NCI-H510A treated with DMSO at 0.1 percent for 48 hours (cell line): ENCODE measurements at places on chromosomes 4 and X.
A peak's percentile ranks its signal among the peaks of the same experiment; 100 is the strongest.

DNA sequence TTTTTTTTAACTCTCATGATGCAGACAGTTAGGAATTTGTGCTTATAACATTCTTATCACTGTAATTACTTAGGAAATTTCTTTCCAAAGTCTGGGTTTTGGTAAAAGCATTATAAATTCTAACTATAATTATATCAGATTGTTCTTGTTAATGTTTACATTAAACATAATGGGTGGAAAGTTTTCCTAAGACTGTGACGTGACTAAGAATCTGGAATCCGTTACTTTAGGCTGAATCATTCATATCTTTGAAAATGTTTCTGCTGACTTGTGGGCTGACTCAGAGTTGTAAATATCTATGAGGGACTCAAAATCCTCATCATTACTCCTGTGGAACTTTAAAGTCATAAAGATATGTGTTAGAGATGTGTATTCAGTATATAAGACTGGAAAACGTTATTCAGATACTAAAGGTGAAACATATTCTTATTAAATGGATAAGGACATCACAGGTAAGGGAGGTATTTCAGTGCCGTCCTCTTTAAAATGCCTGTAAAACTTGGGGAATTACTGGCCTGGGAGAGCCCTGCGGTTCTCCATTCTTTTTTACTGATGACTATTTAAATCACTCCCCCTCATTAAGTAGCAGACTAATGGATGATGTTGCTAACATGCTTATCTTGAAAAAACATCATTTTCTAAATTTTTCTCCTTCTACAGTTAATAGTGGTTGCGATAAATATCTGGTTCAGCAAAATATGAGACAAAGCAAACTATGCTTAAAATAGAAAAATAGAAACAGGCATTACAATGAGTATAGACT lies 159.0 kb downstream of the DCLK2 start:
- DNase-seq = no peak

DNA sequence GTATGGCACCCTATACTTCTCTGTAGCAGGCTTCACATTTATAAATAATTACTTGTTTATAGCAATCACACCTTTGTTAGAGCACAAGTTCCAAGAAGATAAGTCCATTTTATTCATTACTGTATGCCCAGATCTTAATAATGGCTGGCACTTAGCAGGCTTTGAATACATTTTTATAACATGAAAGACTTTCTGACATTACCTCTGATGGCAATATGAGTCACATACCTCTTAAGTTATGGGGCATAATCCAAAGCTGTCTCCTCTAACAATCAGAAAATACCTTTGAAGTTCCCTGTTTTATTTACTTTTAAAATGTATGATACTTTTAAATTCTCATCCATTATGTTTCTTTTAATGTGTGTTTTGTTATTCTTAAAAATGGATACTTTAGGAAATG lies 12.2 kb downstream of the SCRG1 start:
- DNase-seq = no peak

- DNase-seq = peak; percentile 34
These were observed 384.3 kb upstream of the ACTRT1 start for GRCh38 chrX:128436397-128437103.

DNA sequence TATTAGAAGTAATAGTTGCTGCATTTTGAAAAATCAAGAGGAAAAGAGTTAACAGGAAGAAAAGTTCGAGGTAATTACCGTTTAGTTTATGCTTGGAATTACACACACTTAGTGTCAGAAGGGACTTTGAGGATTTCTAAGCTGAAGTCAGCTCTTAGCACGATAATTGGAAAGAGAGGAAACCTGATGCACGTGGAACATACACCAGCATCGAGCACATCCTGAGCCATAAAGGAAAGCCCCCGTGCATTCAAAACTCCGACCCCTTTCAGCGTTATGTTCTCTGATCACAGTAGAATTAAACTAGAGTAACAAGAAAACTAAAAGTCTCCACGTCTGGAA lies 400 bp upstream of the PAQR3 start:
- DNase-seq = peak; percentile 82

DNA sequence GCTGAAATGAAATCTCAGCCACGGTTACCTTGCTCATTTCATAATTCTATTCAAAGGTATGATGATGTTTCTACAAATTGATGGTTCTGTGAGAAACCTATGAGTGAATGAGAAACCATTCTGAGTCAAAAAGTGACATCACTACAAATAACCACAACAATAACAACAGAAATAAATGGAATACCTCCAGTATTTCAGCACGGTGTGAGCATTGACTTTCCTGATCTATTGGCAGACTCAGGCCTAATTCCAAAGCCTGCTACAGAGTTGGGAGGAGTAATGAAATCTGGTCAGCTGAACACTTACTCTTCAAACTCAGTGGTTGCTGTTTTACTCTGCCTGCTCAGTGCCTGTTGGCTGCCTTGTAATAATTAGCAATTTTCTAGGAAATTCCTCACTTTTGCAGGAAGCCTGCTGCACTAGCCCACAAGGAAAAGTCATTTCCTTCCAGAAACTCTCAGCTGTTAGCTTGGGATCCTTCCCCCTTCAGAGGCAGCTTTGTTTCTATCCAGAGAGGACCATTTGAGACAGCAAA lies 18.8 kb upstream of the SYNPO2 start:
- no peak for DNase-seq

- DNase-seq = no peak
These were observed 958 bp upstream of the UGT2B7 start for GRCh38 chr4:69095301-69095731.

DNA sequence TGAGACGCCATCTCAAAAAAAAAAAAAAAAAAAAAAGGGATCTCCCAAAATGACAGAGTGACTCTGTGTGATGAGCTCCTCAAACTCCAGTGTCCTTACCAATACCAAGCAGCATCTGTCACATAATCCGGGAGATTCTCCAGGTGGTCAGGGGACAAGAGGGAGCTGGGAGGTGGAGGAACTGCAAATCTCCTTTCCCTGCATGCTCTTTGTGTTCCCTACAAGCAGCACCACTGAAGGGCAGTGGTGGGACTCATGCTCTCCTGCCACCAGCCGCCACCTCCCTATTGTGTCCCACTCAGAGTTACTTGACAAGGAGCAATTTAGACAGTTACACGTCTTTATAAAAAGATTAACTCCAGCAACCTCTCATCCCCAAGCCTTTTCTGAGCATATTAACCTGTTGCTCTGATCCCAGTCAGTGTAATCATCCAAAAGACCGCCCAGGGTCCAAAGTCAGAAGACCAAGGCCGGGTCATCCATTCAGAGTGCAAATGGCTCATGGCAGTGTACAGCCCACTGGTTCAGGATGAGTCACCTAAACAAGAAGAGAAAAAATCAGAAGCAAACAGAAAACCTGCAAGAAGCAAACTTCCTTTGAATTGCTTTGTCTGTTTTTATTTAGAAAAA lies 23.6 kb downstream of the MGST2 start:
- DNase-seq = no peak

GRCh38 chrX:121010218-121010617 lies 24.7 kb upstream of the CT47A1 start:
- no peak for DNase-seq

- DNase-seq = no peak
These were observed 94.5 kb upstream of the ZNF827 start for GRCh38 chr4:146033149-146033548.

DNA sequence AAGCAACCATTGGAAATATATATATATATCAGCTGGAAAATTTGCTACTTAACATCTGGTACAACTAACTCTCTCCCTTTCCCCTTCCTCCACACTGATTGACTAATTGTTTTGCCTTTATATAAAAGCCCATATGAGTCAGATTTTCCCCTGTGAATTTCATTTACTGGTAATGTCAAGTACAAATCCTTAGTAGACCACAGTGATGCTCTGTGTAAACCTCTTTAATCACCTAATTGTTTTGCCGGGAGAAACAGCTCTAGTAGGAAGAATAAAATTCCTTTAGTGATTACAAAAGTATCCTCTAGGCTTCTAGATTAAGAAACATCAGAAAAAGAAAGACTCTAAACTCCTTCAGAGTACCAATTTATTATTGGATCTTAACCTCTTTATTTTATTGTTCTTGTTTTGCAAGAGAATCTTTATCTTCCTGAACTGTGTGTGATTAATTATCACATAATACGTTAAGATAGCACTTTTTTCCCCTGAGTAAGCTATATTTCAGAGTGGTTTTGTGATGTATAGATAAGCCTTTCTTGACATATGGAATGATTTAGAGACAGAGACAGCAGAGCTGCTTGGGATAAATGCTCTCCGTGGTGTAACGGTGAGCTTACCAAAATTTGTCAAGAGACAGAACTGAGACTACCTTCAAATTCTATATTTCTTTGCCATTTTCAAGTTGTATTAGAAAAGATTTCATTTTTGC lies 1606.4 kb upstream of the TENM3 start:
- DNase-seq = no peak

- DNase-seq = no peak
These were observed 134.5 kb upstream of the TAPT1 start for GRCh38 chr4:16360694-16361262.

- no peak for DNase-seq
These were observed 17.4 kb downstream of the ADGRG4 start for GRCh38 chrX:136318156-136318555.

DNA sequence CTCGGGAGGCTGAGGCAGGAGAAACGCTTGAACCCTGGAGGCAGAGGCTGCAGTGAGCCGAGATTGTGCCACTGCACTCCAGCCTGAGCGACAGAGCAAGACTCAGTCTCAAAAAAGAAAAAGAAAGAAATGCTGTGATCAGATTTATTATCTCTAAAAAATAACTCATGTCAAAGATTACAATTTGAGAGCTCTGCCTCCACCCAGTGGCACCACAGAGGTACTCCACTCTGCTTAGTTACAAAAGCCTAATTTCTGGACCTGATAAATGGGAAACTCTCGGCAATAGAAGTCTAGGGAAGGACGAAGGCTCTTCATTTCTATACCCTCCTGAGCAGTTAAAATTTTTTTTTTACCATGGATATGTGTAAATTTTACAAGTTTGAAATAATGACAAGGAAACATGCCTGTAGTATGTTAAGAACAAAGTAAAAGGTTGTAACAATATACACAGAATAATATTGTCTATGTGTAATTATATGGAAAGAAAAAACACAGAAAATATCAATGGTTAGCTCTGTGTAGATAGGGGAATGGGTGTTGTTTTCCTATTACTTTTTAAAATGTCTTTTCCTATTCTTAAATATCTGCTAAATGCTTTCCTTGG lies 149.8 kb downstream of the STIM2 start:
- peak; percentile 53 for DNase-seq

DNA sequence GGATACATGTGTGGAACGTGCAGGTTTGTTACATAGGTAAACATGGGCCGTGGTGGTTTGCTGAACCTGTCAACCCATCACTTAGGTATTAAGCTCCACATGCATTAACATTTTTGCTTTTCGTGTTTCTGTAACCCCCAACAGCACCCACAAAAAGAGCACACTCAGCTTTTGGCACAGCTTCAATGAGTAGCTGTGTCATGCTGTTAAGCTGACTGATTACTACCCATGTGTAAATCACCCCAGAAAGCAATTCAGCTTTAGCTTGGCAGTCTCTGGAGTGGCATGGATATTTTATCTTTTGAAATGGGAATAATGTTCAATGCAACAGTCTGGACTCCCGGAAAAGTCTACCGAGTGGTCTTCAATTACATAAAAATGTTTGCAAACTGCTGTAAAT lies 734.3 kb downstream of the STIM2 start:
- no peak for DNase-seq

DNA sequence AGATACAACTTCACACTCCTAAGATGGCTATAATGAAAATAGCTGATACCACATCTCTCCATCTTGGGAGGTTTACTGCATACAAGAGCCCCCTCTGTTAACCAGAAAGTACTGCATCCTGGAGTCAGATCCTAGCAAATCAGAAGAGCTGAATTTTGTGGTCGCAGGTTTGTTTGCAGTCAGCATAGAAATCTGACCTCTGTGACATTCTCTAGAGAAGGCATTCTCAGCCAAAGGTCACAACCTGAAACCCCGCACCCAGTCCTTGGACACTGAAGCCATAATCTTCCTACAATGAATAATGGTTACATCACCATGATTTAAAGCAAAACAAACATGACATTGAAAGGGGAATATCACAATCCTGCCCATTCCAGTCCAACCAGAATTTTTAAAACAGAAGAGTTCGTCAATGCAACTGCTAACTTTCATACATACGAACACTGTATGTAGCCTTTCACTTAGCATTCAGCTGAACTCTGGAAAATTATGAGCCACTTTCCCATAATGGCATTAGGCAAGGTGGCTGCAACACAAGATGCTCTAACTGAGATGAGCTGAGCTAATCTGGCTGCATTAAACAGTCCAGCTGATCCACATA lies 17.6 kb downstream of the HS6ST2 start:
- DNase-seq = no peak

DNA sequence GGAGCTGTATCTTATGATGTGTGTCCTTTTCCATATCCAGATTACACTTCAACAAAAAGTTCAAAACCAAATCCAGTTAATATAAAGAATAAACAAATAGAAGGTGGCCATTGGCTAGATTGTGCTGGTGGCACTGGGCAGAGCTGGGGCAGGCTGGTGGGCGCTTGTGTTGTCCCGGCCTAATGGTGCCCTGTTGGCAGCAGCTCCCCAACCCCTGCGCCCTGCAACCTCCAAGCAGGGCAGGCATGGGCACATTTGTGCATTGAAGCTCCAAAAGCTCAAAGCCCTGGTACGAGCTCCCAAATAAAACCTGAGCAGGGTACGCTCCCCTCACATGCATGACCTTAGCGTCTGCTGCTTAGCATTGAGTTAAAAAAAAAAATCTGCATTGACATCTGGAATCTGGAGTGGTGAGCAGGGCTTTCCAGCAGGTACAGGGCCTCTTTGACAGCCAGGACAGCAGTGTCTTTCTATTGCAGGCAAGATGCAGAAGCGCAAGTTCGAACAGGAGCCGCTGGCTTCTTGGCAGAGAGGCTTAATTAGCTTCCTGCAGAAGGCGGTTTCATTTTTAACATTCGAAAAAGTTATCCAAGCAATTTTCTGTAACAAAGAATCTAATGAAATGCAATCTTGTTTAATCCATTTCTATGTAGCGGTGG lies 25.9 kb upstream of the NYX start:
- DNase-seq = no peak

DNA sequence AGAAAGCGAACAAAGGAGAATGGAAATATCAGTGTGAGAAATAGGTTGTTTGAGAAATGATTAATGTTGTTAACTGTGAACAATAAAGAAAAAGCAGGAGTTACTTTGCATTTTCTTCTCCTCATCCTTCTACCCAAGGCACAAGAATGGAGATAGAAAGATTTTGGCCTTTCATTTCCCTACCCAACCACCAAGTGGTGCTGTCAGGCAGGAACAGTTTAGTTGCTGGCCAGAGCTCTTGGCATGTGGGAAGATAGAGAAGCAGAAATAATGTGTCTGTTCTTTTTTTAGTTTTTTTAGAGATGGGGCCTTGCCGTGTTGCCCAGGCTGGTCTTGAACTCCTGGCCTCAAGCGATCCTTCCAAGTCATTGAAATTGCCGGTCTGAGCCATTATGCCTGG lies 12.8 kb downstream of the HOPX start:
- DNase-seq = no peak

DNA sequence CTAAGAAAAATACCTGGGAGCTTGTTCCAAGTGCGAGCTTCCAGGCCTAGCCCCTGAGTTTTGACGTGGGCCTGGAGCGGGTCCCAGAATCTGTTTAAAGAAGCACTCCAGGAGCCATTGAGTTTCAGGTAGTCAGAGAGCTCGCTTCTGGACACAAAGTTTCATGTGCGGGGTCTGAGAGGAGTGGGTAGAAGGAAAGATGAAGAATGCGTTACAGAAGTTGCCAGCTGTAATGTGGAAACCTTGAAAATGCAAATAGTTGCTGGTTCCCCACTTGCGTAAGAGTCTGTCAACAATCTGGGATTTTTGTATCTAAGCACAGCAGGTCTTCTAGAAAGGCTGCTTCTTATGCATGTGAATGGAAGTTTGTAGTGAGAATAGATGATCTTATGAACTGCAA lies 77.5 kb upstream of the CLCN4 start:
- DNase-seq = no peak
